Stimulated activated naive B cell treated with anti-CD40 and anti-IgM and Interleukin-4, amounts not matched to agents 10 μg/mL and 1 μg/mL and 100 μg/mL, for 72 hours (primary cell): ENCODE measurements at places on chromosomes 2 and 18.

DNA sequence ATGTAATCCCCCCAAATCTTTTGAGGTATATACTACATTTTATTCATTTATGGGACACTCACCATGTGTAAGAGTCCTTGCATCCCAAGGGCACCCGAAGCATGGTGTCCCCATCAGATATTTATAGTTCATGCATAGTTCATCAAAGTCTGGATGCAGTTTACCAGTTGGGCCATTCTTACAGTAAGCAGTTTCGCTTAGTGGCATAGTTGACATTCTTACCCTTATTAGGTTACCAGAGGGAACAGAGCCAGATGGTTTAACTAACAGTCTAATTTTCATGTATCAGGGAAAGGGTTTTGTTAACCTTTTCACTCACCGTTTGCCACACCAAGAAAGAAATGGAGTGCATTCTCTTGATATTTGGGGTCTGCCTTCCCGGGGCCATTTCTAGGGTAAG, 7.1 kb downstream of the ZNF407 start:
- DNase-seq, result no peak

GRCh38 chr2:45316576-45317338, 294.3 kb downstream of the SRBD1 start:
- DNase-seq, result no peak

GRCh38 chr18:25350489-25351251, 1.3 kb downstream of the ZNF521 start:
- no peak for DNase-seq

GRCh38 chr2:166282154-166282553, 93.6 kb downstream of the SCN9A start:
- DNase-seq, result no peak

DNA sequence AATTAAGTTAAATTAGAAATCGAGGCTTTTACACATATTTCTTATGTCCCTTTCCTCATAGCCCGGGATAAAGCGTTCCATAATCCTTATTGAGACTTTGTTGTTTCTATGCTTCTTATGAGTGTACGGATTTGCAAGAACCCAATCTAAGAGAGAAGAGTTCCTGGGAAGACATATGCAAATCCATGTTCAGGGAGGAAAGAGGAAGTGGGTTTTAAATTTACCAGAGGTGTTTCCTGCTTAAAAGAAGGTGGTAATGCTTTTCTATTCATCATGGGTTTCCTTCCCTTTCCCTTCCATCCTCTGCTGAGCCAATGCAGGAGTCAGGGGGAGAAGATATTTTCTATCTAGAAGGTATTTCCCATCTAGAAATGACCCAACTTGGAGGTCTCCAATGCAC, 345.8 kb downstream of the ZNF516 start:
- DNase-seq, result no peak

DNA sequence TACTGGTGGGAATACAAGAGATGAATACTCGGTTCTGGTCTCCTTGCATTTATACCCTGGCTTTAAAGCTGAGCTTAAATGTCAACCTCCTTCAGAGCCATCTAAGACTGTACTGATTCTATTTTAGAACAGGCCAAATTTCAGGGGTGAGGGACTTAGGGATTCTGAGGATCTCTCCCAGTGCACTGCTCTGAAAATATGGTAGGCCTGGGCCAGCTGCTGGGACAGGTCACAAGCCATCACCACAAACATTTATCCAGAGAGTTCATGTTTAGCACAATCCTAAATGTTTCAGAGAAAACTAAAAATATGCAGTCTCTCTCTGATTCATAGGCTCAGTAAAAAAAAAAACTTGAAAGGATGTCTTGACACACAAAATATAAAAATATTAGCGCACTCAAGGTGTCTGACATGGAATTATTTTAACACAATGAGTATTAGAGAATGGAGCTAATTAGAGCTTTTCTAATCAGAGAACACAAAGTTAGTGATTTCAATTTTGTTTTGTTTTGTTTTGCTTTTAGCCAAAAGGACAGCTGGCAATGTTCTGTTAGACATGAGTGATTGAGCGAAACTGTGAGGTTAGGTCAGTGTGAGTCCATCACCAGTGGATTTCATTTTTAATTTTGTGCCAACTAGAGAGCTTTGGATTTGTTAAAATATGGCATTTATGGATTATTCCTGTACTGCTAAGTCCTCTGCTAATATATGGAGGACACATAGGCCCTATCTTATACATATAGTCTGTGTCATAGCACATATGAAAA, 38.8 kb downstream of the MFSD6 start:
- no peak for DNase-seq

GRCh38 chr2:145383961-145384360, 864.0 kb upstream of the ZEB2 start:
- no peak for DNase-seq

GRCh38 chr2:172323861-172324597, 103.4 kb upstream of the ITGA6 start:
- no peak for DNase-seq

DNA sequence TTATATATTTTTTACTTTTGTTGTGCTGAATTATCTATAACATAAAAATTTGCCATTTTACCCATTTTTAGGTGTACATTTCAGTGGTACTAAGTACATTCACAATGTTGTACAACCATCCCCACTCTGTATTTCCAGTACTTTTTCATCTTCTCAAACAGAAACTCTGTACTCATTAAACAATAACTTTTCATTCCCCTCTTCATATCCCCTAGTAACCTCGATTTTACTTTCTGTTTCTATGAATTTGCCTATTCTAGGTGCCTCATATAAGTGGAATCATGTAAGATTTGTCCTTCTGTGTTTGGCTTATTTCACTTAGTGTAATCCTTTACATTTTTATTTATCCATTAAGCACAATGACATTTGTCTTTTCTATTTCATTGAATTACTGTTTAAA, 51.3 kb downstream of the GTF2A1L start:
- DNase-seq, result no peak

DNA sequence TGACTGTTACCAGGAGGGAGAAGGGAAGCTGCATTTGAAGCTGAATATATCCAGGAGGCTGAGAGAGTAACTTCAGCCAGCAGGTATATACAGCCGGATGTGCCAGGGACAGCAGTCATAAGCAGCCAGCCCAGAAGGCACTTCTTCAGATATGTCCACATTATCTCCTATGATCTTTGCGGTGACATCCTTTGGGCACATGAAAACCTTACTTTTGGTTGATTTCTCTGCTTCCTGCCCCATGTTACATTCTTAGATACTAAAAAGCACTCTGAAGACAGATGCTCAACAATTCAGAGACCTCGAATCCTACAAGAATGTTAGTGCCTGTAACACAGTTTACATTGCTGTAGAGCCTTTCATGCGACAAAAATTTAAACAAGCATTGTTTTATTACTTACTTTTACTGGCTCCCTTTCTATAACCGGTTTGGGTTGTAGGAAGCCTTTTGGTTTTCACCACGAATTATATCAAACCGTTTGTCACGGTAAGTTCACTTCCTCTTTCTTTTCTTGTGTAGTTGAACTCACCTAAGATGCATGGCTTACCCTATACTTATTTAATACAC, 50.3 kb upstream of the TLK1 start:
- no peak for DNase-seq

DNA sequence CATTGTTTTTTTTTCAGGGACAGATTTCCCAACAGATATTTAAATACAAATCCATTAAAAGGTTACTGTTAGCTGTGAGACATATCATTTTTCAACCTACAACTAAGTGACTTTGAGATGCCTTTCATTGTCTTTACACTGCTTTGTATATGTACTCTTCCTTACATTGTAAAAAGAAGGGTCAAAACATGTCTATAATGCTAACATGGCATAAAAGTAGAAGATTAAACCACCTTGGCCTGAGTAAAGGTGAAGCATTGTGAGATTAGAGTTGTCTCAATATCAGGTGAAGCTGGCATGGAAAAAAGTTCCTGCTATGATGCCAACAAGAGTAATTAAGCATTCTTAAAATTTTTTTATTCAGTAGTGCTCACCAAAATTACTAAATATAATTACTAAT, 1508.5 kb upstream of the NXPH2 start:
- DNase-seq, result no peak

DNA sequence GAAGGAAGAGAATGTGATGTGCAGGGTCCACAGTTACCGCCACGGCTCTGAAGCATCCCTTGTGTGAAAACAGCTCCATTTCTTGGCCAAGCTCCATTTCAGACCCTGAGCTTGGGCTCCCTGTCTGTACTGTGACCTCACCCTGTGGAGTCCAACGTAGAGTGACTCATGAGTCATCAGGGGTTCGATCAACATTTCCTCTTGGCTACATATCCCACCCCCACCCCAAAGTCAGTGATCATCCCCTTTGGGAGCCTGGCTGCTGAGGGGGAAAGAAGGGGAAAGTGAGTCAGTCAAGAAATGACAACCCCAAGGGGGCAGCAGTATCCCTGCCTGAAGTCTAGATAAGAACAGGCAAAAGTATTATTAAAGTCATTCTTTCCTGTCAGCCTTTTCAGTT, 62.2 kb downstream of the PAPOLG start:
- DNase-seq, result peak; percentile 35

DNA sequence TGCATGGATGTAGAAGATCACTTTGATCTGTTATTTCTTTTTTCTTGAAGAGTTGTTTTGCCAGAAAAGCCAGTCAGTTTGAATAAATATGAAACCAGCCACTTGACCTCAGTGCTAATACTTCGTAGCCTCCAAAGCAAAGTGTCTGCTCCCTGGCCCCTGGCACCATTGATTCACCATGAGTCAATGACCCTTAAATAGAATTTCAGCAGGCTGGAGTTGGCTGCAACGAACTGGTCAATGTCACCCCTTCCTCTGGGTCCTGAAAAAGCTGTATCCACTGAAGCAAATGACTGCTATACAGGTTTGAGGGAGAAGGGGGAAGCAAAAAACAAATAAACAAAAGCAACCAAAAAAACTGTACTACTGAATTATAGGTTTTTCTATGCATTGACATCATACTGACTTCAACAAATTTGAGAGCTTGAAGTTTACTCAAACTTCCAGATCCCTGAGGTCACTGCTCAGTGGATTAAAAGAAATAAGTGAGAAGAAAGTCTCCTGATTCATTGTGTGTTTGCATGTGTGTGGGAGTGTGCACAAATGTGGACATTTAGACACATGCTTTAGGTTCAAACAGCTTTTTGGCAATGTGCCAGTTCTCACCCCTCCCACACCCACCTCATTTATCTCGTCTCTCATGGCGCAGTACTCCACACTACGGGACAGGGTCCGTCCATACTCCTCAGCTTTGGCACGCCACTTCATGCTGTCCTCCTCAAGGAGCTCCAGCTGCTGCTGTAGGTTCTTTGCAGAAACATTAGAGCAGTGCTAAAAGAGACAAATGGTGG, 58.1 kb upstream of the TTN start:
- no peak for DNase-seq

GRCh38 chr2:8212239-8212638, 469.6 kb upstream of the ID2 start:
- DNase-seq, result no peak

GRCh38 chr2:145743011-145743410, 1223.1 kb upstream of the ZEB2 start:
- DNase-seq, result peak; percentile 55

GRCh38 chr2:205609113-205609512, 73.2 kb upstream of the NRP2 start:
- no peak for DNase-seq

GRCh38 chr2:8239531-8240088, 442.2 kb upstream of the ID2 start:
- DNase-seq, result peak; percentile 57

DNA sequence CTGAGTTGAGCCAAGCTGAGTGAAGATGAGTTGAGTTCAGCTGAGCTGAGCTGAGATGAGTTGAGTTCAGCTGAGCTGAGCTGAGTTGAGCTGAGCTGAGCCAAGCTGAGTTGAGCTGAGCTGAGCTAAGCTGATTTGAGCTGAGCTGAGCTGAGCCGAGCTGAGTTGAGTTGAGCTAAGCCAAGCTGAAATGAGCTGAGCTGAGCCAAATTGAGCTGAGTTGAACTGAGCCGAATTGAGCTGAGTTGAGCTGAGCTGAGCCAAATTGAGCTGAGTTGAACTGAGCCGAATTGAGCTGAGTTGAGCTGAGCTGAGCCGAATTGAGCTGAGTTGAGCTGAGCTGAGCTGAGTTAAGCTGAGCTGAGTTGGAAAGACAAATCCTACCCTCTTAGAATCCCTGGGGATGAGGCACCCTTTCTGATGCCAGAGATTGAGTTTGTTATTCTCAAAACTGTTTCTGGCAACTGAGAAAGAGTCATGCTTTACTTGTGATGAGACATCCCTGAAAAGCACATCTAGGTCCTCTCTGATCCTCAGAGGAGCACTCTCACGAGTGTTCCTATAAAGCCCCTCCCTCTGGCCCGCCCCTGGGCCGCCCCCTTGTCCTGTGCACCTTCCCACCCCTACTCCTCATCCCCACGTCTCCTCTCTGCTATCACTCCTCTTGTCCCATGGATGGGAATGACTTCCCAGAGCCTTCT, 116.5 kb downstream of the MCFD2 start:
- no peak for DNase-seq

DNA sequence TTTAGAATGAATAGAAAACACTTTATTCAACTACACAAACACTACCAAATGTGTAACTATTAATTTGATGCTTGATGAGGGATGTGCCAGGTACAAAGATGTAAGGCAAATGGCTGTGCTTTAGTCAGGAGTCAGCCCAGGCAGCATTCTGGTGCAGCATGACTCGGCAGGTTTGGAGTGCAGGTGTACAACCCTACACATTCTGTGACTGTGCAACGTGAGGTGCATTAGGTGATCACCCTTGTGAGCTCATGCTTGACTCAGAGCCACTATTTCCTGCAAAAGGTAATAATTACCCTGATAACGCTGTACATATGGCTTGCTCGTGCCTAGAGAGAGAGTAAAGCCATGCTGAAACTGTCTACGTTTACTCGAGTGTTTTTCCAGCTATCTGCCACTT, 288.7 kb upstream of the DSEL start:
- no peak for DNase-seq

- DNase-seq, result no peak
Measured at GRCh38 chr2:26668856-26669750, 23.4 kb upstream of the KCNK3 start.

GRCh38 chr2:45982096-45982495, 315.1 kb upstream of the EPAS1 start:
- DNase-seq, result no peak

DNA sequence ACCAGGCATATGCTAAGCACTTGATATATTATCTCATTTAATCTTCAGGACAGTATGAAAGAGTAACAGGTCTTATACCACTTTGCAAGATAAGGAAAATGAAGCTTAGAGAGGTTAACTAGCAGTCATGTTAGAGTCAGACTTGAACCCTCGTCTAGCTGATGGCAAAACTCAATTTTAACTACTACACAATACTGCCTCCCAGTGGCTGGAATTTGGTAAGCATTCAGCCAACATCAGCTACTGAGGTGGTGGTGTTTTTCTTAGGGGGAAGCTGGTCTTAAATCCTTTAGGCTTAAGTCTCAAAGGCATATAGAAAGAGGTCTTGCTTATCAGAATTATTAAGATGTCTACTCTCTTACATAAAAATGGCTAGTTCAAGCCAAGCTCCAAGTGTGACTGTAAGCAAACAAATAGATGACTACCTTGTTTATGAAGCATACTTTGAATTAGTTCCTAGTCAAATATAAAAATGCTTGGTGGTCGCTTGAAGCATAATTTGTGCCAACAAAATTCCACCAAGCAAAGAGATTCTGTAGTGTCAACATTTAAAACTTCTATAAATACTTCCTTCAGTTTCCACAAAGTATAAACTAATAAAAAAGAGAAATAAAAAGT, 325.4 kb upstream of the FIGN start:
- DNase-seq, result no peak
